NCI-H510A treated with DMSO at 0.1 percent for 48 hours (cell line): ENCODE measurements at places on chromosomes 7 and 10.
A peak's percentile ranks its signal among the peaks of the same experiment; 100 is the strongest.

DNA sequence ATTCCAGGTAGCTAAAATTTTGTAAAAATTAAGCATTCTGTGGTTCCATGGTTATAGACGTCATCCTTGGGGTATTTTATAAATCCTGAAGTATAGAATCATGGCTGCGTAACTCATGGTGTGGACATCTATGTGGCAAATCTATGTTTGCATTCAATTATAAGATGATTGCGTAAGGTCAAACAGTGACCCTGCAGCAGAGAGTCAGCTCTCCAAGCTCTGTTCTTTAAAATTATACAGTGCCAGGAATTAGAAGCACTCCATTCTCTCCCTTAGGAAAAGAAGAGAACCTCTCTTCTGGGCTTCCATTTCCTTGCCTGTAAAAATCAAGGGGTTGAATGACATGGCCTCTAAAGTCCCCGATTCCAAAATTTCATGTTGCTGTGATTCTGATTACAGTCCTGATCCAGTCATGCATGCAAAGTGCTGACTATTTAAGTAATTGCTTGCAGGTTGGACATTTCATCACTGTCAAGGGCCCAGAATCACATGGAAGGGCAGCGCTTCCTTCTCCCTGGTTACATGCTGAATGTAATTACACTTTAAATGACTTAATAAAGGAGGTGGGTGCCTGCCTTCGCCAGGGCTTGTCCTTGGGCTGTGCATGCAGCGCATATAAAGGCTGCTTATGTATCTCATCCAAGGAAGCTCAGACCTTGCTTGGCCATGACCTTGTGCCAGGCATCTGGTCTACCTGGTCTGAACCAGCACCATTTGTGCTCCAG lies 550.7 kb downstream of the TYW1 start:
- DNase-seq: no peak

DNA sequence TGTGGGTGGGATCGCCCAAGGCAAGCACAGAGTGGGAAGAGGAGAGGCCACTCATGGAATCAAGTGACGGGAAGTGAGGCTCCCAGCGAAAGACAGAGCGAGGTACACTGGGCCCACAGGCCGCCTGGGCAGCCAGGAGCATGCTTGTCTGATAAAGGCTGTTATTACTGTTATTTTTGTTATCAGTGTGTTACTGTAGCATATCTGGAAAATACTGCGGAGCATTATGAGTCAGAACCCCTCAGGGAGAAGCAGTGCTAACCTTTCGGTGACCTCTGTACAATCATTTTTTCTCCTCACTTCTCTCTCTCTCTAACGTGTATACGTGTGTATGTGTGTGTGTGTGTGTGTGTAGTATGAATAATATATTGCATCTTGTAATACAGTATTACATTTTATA lies 3.8 kb upstream of the TCERG1L start:
- no peak for DNase-seq

- no peak for DNase-seq
These were observed 330.6 kb upstream of the ZMIZ1 start for GRCh38 chr10:78737883-78738856.

DNA sequence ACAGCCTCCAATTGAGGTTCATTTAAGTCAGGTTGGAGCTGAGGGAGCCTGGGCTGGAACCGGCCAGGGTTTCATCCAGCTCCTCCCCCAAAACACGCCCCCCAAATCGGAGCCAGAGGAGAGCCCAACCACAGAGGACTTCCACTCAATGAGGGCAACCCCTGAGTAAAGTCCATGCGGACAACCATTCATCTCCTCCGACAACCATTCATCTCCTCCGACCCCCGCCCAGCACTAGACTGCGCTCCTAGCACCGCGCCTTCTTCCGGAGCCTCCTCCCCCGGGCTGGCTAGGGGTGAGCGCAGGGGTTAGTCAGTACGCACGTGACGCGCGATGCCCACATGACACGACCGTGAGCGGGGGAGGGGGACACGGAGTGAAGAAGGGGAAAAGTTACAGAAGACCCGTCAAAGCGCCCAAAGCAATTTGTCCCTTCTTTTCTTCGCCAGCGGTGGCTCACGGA lies 1.4 kb downstream of the MAGI2 start:
- peak; percentile 32 for DNase-seq

DNA sequence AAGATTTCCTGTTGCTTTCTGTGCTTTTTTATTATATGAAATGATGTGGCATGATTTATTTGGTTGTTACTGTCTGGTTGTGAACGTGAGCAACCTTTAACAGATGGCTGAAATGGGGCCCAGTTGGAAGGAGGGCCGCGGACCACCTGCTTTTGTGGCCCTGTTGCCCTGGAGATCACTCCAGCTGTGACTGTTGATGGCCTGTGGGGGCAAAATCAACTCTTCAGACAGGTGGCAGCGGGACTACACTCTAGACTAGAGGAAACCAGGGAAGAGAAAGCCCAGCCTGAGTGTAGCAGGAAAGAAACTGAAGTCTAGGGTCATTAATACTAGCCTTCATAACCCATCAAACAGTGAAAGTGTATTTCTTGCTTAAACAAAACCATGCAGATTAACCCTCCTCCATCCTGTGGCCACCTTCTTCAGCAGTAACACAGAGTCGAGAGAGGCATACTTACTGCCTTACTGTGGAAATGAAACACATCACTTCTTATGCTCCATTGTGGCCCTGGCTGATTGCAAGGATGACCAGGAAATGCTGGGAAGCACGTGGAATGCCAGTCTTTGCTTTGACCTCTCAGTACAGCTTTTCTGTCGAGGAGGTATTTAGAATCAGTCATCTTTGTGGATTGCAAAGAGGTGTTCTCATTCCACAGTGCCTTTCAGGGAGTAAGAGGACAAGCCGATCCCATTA lies 80.5 kb downstream of the CCNY start:
- DNase-seq: peak; percentile 5

- DNase-seq: no peak
These were observed 173.6 kb upstream of the AKR1E2 start for GRCh38 chr10:4652111-4653010.

- no peak for DNase-seq
These were observed 126.6 kb downstream of the TRRAP start for GRCh38 chr7:99004781-99005500.

- DNase-seq: no peak
These were observed 1.8 kb upstream of the WAPL start for GRCh38 chr10:86523348-86523747.

DNA sequence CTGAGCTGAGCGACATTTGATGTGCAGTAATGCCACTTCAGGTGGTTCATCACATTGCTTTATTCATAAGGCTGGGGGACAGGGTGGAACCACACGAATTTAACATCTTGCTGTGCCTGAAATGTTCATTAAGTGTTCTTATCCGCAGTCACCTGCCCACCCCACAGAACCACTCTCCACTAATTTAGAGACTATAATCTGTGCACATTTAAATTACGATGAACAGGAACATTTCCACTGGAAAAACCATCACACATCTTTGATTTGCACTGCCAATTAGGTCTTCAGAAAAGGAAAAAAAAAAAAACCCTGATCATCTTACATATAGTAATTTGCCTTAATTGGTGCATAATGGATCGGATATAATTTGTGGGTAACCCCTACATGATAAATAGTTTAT lies 2.3 kb downstream of the CDCA7L start:
- DNase-seq: no peak

GRCh38 chr10:101140084-101140949 lies 9.2 kb downstream of the TLX1 start:
- DNase-seq: no peak

- DNase-seq: no peak
These were observed 25.1 kb upstream of the PDIA4 start for GRCh38 chr7:149053384-149053783.

DNA sequence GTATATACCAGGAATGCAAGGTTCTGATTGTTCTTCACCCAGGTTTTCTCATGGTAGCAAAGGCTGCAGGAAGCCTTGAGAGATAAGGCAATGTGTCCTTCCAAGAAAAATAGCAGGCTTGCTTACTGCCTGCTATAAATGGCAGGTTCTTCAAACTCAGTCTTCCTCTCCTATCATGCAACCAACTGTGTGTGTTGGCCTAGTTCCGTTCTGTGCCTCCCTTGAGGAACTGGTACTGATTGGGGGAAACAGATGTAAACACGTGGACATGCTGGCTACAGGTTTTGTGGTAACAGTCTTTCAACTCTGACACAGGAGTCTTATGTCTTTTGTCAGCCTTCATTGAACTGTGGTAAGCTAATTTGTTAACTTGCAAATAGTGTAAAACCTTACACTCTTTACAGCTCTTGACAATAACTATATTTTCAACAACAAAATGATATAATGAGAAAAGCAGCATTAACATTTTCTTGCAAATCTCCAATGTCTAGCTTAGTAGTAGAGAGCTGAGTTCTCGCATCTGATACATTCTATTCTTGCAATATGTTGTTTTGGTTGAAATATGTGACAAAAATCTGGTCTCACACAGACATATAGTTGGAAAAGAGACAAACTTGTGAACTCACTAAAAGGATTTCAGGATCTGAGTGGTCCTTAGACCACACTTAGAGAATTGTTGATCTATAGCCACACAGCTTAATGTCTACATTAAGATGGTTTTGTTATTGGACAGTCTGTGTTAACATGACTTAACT lies 54.7 kb upstream of the LSM8 start:
- no peak for DNase-seq

DNA sequence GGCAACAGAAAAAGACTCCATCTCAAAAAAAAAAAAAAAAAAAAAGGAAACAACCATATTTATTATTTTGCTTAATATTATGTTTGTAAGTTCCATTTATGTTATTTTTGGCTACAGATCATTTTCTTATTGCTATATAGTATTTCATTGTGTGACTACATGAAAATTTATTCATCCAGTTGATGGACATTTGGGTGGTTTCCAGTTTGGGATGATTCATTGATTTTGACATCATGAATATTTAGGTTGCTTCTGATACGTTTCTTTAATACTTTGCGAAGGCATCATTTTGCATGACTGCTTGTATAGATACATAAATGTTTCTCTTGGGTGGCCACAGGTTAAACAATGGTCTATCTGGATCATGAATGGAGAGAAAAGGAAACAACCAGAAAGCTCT lies 2.0 kb upstream of the NPSR1 start:
- no peak for DNase-seq

DNA sequence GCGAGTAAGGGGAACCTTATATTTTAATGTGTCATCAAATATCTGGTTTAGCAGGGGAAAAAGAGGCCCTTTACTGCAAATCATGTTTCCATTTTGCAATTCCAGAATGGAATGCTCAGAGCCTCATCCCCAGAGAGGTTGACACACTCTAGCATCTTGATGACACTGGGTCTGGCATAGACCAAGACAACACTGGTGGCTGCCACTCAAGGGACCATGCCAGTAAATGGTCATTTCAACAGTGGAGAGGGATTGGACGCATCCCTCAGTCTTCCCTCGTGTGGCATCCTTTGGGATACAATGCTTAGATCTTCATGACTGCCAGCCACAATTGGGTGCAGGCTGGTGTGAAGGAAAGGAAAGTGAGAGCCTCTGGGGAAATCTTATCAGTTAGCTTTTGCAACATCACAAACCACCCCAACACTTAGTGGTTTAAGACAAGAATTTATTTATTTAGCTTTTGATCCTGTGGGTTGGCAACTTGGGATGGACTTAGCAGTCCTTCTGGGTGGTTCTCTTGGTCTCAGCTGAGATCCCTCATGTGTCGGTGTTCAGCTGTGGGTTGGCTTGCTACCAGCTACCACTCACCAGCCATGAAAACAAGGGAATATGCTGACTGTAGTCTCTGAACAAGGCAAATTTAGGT lies 21.6 kb downstream of the TACC2 start:
- DNase-seq: no peak

DNA sequence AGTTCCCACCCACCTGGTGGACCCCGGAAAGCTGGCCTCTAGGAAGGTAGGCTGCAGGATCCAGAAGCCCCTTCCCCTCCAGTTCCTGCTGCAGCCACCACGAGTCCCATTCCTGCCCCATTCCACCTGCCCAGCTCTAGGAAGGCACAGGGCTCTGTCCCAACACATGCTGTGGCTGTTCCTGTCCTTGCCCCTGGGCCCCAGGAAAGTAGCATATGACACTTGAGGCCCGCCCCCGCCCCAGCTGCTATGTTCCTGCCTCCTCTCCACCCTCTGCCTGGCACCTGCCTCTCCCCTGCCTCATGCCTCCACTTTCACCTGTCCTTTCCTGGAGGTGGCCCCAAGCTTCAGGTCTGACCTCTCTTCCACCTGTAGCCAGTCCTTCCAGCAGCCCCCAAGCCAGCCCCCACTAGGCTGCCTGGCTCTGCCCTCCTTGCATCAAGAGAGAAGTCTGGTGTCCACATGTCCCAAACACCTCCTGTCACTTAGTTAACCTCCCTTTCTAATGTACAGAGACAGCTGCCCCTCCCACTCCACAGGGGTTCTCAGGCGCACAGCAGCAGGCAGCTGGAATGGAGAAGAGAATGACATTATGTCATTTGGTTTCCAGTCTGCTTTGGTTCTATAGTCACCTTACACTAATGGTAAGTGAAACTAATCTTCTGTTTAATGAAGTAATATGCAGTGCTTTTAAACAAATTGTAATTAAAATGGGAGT lies 22.7 kb downstream of the YKT6 start:
- peak; percentile 87 for DNase-seq
